ENCODE measurements at places on chromosomes 5 and 9. TPM values are rescaled to one million over a fixed set of nuclear protein-coding genes. Genes with fewer than 3 reads are reported as not detected.

ARL14EPL gene
- 22.9 TPM for total RNA-seq

FAM221B gene
- total RNA-seq: not detected

CDH6 gene
- total RNA-seq: 0.12 TPM

RANBP17 gene
- total RNA-seq: 18.2 TPM

ZDHHC11B gene
- total RNA-seq: 3.8 TPM

CACNA1B gene
- total RNA-seq: 1.7 TPM

SHOC1 gene
- 1.1 TPM for total RNA-seq

PCDHGA4 gene
- total RNA-seq: not detected

GRCh38 chr9:19583890-19584289 is 175.1 kb downstream of the ACER2 start:
- DNase-seq: no peak

GRCh38 chr5:41503860-41504259 is 6.5 kb downstream of the PLCXD3 start:
- no peak for DNase-seq

- no peak for DNase-seq
Observed at GRCh38 chr9:80437091-80437640, 865.4 kb downstream of the TLE4 start.

DNA sequence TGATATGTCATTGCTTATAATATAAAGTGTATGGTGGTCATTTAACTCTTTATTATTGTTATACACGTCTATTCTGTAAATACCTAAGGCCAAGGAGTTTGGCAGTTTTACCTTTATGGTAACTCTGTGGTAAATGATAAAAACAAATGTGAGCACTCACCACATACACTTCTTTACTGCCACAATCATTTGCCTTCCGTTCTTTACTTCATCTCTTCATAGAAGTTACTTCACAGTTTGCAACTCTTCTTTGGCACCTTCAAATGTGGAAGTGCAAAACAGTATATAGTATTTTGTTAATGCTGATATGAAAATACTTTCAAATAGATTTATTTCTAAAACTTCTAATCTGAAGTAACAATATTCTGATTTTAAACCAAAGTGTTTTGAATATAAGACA is 4.4 kb upstream of the MEF2C start:
- no peak for DNase-seq

DNA sequence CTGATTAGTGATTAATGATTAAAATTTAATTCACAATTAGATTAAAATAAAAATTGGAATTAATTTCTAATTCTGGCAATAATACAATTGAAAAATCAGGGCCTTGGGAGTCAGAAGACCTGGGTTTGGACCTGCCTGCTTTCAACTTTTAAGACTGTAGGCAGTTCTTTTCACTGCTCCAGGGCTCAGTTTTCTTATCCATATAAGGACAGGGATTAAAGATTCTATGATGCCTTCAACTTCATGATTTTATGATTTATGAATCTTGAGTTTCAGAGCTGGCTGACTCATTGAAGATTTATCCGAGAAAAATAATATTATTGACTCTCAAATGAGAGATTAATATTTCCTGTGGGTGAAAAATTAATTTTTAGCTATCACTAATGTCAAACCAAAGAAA is 208.6 kb upstream of the ANKH start:
- DNase-seq: no peak

DNA sequence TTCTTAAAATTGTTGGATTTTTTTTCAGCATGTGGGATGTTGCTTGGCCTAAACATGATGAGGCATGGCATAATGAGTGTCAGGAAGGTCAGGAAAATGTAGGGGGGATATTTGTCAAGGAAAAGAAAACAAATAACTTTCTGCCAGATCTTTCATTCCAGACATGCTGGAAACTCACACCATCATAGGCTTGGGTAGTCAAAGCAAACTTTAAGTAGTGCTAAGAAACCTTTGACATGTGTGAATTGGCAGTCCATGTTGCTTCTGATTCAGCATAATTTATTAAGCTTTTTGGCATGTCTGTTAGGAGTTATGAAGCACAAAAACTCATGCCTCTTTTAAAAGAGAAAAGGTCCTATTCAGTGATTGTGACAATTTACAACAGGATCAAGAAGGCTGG is 61.3 kb upstream of the MTAP start:
- no peak for DNase-seq

GRCh38 chr5:178318893-178319292 is 86.3 kb upstream of the PHYKPL start:
- no peak for DNase-seq

GRCh38 chr9:135242049-135242396 is 154.6 kb downstream of the OLFM1 start:
- DNase-seq: no peak

DNA sequence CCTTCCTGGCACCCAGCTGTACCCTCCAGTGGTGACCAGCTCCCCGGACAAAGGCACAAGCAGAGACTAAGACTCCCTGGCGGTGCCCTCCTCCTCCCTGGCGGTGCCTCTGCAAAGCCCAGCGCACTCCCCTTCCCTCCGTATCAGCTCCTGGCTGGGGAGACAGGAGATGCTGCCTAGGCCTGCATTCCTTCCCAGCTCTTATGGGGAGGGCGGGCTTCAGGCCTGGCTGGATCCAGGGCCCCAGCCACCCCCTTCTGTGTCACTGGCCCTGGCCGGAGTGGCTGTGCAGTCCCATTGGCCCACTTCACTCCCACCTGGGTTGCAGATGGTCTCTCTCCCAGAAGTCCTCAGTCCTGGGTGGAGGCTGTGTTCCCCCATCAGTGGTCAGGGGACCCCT is 6.4 kb downstream of the LCN12 start:
- DNase-seq: no peak
